ENCODE measurements at places on chromosomes 7 and 10. TPM values are rescaled to one million over a fixed set of nuclear protein-coding genes. Genes with fewer than 3 reads are reported as not detected.
A peak's percentile ranks its signal among the peaks of the same experiment; 100 is the strongest.

- DNase-seq: peak; percentile 24
Observed at GRCh38 chr10:113474752-113475151, 78.1 kb upstream of the HABP2 start.

- no peak for DNase-seq
Observed at GRCh38 chr7:78002021-78002420, 203.4 kb downstream of the PHTF2 start.

Gene PAPSS2
- total RNA-seq: 27.9 TPM

- peak; percentile 60 for DNase-seq
Observed at GRCh38 chr10:132836832-132837540, 51.0 kb upstream of the NKX6-2 start.

DNA sequence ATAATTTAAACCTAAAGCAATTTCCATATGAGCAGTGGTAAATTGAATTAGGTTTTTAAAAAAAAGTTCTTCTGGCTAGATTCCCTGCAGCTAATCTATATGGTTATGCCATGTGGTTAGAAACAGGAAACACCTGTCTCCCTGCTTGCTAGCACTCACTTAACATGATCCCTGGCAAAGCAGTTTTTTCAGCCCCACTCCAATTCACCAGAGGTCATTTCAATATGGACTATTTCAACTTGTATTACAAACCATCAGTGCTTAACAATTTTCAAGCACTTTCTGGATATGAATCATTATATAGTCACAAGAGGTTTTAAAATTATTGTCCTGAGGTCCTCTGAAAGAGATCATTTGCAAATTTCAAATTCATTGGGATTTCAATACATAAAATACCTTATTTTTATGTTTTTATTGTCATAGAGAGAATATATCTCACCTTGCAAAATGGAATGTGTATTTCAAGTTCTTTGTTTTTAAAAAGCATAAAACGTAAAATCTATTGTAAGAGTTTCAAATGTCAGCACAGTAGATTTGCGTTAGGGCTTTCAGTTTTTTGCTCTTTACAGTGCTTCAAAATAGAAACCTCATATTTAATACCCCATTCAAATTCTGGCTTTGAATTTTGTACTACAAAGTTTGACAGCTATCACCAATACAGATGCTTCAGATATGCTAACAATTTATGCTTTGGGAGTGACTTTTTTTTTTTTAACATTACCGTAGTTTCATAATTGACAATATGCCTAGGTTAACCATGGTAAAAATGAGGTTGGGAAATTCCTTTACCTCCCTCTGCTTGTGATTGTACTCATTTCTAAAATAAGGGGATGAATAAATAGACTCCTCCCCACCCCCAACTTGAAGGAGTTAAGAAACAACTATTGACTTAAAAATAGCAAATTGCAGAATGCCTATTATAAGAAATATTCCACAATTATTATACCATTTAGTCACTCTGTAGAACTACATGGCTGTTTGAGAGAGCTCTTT is 117.5 kb upstream of the HGF start:
- no peak for DNase-seq

- no peak for DNase-seq
Observed at GRCh38 chr7:73810998-73811360, 19.8 kb upstream of the CLDN4 start.

DNA sequence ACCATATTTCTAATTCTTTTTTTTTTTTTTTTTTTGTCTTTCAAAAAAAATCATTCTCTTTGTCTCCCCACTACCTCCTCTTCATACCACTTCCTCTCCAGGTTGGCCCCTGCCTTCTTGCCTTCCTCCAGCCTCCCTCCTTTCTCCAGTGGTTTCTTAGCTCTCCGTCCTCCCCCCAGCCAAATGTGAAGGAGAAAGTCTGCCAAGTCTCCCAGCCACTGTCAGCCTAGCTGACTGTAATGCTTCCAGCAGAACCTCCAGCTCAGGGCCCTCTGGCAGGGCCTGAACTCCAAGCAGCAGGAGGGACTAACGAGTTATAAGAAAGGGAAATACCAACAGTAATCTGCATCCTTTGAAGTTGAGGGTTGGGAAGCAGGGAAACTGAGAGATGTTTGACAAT is 35.5 kb upstream of the BICC1 start:
- peak; percentile 1 for DNase-seq

DNA sequence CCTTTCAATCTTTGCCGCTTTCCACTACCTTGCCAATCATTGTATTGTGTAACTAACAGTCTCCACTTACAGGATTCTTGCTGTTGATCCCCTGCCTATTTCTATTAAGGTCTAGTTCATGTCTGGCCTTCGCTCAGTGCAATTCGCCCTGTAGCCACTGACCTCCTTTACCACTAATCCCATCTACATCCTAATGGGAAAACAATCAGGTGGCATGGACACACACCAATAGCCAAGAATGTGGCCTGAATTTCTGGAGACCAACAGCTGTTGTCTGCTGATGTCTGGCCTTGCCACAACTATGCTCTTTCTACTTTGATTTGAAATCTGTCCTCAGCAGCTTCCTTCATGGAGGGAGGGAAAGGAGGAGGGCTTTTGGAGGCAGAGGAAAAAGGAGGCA is 546.2 kb downstream of the SORCS3 start:
- DNase-seq: no peak

GRCh38 chr7:156777364-156778069 is 115.5 kb downstream of the LMBR1 start:
- DNase-seq: no peak

GRCh38 chr10:93458821-93459257 is 23.3 kb downstream of the MYOF start:
- DNase-seq: peak; percentile 91

GRCh38 chr10:5813091-5813340 is 218 bp downstream of the GDI2 start:
- no peak for DNase-seq

GRCh38 chr10:8531116-8531515 is 476.6 kb downstream of the GATA3 start:
- DNase-seq: no peak

GRCh38 chr7:40468891-40469864 is 334.4 kb downstream of the SUGCT start:
- no peak for DNase-seq

GRCh38 chr7:47782792-47783191 is 165.5 kb downstream of the PKD1L1 start:
- no peak for DNase-seq

- DNase-seq: no peak
Observed at GRCh38 chr10:480498-480927, 209.0 kb downstream of the DIP2C start.

DNA sequence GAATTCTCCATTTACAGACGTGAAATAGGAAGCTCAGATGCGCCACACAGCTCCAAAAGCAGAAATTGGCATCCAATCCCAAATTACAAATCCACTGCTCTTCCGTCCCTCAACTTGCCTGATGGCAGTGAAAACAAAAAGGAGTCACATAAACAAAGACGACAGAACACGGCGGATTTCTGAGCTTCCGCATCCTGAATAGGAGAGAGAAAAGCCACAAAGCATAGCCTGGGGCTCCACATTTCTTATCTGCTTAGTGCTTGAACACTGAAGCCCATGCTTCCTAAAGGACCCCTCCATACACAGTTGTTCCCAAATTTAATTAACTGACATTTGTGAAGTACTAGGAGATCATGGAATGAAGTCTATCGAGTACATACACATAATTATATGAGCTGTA is 32.6 kb downstream of the BEND7 start:
- DNase-seq: no peak

GRCh38 chr7:74554178-74554577 is 100.5 kb downstream of the GTF2IRD1 start:
- DNase-seq: no peak

GRCh38 chr7:115449689-115450088 is 527.8 kb downstream of the MDFIC start:
- DNase-seq: no peak

- DNase-seq: no peak
Observed at GRCh38 chr10:119533473-119533872, 9.0 kb downstream of the RGS10 start.

Gene NRCAM
- total RNA-seq: 12.4 TPM

Gene FRMPD2
- total RNA-seq: 0.81 TPM

Gene NAT16
- not detected for total RNA-seq

- DNase-seq: peak; percentile 19
Observed at GRCh38 chr7:135645296-135645904, 16.9 kb upstream of the STMP1 start.

- no peak for DNase-seq
Observed at GRCh38 chr7:4436361-4436895, 245.7 kb upstream of the FOXK1 start.

Gene CFTR
- not detected for total RNA-seq

- DNase-seq: peak; percentile 55
Observed at GRCh38 chr7:129295015-129295423, 70.2 kb downstream of the AHCYL2 start.

DNA sequence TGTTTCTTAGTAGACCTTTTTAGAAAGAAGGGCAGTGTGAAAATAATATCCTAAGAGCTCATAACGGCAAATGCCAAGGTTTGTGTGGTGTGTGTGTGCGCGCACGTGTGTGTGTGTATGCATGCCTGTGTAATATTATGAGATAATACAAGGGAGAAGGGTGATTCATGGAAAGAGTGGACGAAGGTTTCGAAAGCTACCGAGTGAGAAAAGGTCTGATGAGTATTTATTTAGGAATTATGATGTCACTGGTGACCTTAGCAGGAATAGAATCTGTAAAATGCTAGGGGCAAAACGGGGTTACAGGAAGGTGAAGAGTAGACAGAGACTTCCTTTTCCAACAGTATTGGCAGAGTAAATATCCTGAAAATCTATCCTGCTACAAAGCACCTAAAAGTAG is 107.3 kb downstream of the AHR start:
- DNase-seq: no peak

- no peak for DNase-seq
Observed at GRCh38 chr10:9268176-9268575, 1213.7 kb downstream of the GATA3 start.

- no peak for DNase-seq
Observed at GRCh38 chr7:134046594-134047128, 80.5 kb upstream of the LRGUK start.

DNA sequence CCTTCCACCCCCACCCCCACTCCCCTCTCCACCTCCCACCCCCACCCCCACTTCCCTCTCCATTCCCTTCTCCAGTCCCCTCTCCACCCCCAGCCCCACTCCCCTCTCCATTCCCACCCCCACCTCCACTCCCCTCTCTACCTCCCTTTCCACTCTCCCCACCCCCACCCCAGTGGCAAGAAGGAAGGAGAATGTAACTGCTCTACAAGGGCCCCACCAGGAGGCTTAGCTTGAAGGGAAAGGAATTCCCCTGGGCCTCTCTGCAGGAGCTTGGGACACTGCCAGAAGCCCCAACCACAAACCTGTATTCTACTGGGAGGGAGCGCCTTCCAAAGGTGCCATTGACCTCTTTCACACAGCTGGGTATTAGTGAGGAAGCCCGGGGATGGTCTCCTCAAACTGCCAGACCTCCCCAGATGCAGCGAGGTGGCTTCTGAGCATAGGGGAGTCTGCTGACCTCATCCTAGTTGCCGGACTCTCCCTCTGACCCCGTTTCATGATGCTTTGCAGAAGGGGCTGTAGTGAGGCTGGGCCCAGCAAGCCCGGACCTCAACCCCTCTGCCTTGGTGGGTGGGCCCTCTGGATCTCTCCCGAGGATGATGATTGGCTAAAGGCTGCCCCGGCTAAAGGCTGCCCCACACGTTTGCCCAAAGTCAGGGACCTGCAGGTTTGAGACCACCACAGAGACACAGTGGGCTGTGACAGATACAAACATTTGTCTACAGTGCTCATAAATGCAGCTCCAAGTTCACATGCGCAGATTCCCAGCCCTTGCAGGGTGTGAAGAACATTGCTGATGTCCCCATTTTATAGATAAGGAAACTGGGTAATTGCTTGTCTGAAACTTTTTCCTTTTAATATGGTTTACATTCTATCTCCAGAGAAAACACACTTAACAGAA is 2.9 kb downstream of the DEPP1 start:
- peak; percentile 78 for DNase-seq

Gene ITGB1
- total RNA-seq: 264 TPM

- DNase-seq: no peak
Observed at GRCh38 chr10:6044060-6044459, 18.1 kb downstream of the IL2RA start.

Gene TSPAN15
- total RNA-seq: 23.1 TPM
